ENCODE measurements at places on chromosomes 4 and X.

GRCh38 chr4:88022289-88022688 is 14.9 kb downstream of the PKD2 start:
- no peak for DNase-seq

DNA sequence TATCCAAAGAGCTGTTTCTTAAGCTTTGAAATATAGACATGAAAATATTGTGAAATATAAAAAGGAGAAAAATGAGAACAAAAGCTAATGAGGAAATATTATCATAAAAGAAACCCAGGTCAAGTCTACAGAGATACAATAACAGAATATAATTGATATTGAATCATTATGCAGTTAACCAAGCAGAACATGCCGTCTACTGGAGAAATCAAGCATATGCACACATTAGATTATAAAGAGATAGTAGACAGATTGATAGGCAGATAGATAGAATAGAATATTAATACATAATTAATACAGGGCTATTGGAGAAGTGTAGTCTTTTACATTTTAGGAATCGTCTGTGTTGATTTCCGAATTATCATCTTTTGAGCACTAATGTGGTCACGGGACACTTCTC is 208.5 kb downstream of the EPHA5 start:
- DNase-seq, result no peak

- DNase-seq, result no peak
These were observed 23.6 kb downstream of the GPRIN3 start for GRCh38 chr4:89284020-89284424.

DNA sequence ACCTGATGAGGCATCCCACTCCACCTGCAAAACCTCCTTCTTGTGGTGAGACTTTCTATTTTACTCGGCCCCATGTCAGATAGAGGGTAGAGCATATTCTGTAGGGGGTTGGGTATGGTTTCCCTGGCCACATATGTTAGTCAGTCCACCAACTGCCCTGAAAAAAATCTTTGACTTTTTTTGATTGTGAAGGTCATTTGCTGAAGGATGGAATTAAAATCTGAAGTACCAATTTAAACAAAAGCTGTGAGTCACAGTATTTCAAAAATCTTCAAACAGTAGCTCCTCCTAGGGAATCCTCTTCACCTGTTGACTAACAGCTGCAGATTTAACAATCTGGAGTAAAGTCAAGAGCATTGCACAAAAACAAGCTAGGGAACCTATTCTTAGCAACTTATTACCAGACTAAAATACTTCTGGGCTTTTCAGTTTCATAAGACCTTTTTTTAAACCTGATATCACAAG is 8.0 kb upstream of the CCDC110 start:
- no peak for DNase-seq

GRCh38 chr4:164485136-164485535 is 268.8 kb upstream of the SMIM31 start:
- DNase-seq, result no peak
